ENCODE measurements at places on chromosomes 6 and 20. TPM values are rescaled to one million over a fixed set of nuclear protein-coding genes. Genes with fewer than 3 reads are reported as not detected.

Gene BCAS1
- 1.7 TPM for total RNA-seq

Gene C6orf15
- total RNA-seq: 12.7 TPM

Gene MROH8
- total RNA-seq: 2.2 TPM

Gene GPX6
- not detected for total RNA-seq

Gene PDSS2
- 11.0 TPM for total RNA-seq

Gene LY6G5B
- 21.3 TPM for total RNA-seq

Gene FOXS1
- 0.44 TPM for total RNA-seq

Gene NDUFAF4
- total RNA-seq: 19.6 TPM

All from lower leg skin (tissue), 4 donors.